PC-9 (cell line): ENCODE measurements at places on chromosomes 4 and X.

DNA sequence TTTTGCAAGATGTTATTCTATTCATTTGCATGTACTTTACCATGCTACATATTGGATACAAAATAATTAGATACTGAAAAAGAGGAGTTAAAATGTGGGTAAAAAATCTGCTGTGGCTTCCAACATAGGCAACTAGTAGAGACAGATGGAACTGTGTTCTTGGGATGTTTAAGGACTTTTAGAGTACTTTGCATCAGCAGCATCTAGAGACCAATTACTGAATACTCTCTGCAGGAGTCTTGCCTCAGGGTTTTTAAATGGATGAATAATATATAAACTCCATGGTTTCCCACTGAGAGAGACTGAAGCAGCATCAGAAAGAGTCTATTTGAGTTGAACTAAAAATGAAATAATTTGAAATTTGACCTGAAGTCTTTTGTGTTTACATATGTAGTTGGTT is 676.7 kb downstream of the GALNTL6 start:
- DNase-seq, result no peak

- DNase-seq, result no peak
Observed at GRCh38 chr4:152563209-152563608, 27.3 kb upstream of the FBXW7 start.

DNA sequence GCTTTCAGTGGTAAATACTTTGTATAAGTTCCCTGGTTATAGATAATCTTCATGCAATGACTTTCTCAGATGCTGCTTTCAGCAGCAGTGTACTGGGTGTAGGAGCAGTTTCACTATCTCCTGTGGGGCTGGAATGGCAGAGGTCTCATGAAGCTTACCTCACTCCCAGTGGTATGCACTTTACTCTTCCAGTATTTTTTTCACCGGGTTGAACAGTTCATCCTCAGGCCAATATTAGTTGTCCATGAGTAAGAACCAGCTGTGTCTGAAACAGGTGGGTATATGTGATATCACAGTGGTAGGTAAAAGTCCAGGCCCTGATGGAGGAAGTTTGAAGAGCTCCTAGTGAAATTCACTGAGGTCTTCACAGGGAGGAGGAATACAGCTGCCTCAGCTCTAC is 351.5 kb upstream of the EMCN start:
- DNase-seq, result no peak

- DNase-seq, result no peak
Observed at GRCh38 chr4:99821918-99822503, 5.4 kb downstream of the DAPP1 start.

- peak; percentile 79 for DNase-seq
Observed at GRCh38 chr4:55851885-55852284, 1.6 kb upstream of the EXOC1 start.

GRCh38 chrX:133897593-133898163 is 87.7 kb downstream of the GPC3 start:
- DNase-seq, result no peak

- peak; percentile 16 for DNase-seq
Observed at GRCh38 chrX:136065044-136065671, 79.9 kb downstream of the SLC9A6 start.

GRCh38 chr4:182884040-182884439 is 33.1 kb downstream of the DCTD start:
- DNase-seq, result no peak

GRCh38 chr4:117488692-117489091 is 403.3 kb upstream of the TRAM1L1 start:
- no peak for DNase-seq

- peak; percentile 47 for DNase-seq
Observed at GRCh38 chr4:48681856-48682255, 98.2 kb downstream of the FRYL start.

- DNase-seq, result no peak
Observed at GRCh38 chrX:131671735-131672134, 127.9 kb downstream of the OR13H1 start.

- DNase-seq, result peak; percentile 17
Observed at GRCh38 chr4:169271692-169272007, 894 bp upstream of the SH3RF1 start.

GRCh38 chrX:129404670-129405008 is 118.7 kb downstream of the SMARCA1 start:
- DNase-seq, result no peak

- DNase-seq, result no peak
Observed at GRCh38 chrX:153624196-153625091, 22.6 kb upstream of the DUSP9 start.

GRCh38 chrX:14758029-14758491 is 114.8 kb downstream of the FANCB start:
- DNase-seq, result no peak

GRCh38 chrX:155891446-155892210 is 10.5 kb downstream of the VAMP7 start:
- DNase-seq, result no peak

DNA sequence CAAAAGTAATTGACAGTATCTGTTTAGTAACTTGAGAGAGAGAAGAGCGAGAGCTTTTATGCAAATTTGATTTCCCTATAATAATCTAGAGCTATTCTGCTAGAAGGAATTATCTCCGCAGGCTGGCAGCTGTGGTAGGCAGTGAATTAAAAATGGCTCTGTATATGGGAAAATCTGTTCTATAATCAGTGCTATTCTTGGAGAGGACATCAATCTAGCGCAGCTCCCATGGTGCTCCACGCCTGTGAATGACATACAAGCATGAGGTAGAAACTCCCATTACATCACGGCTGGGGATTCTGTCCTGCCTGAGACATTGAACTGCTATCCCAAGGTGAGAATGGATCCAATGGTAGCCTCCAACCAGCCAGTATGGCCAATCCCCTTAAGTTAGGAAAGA is 179.0 kb downstream of the DHX15 start:
- DNase-seq, result no peak

- DNase-seq, result no peak
Observed at GRCh38 chrX:21955403-21956189, 15.1 kb downstream of the SMS start.

DNA sequence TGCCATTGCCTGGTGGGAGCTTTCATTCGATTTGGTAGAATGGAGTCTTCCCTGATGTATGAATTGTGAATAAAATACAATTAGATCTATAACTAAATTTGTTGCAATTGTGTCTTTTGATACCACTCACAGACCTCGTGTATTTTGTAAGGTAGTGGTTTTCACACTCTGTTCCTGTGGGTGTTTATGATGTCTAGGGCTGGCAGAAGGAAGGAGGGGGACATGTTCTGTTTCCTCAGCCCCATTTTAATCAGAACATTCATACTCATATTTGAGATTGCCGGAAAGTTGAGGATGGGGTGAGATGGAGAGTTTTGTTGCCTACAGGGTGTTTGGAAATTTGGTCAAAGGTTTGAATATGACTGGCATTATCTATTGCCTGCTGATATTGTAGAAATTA is 42.9 kb downstream of the PTTG2 start:
- DNase-seq, result no peak

DNA sequence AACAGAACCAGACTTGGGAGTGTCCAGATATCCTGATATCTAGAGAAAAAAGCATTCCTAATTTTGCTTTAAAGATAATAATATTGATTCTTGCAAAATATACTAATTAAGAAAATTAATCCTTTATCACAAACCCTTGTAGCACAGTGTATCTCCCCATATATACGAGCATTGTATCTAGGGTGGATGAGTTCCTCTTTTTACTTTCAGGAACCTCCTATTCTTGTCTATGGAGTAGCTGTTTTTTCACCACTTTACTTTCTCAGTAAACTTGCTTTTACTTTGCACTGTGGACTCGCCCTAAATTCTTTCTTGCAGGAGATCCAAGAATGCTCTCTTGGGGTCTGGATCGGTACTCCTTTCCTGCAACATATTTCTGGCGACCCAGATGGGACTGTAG is 103.9 kb downstream of the GLUD2 start:
- DNase-seq, result no peak

- DNase-seq, result no peak
Observed at GRCh38 chrX:122787231-122787630, 396.8 kb upstream of the GRIA3 start.

- DNase-seq, result no peak
Observed at GRCh38 chrX:9333873-9334560, 130.8 kb upstream of the TBL1X start.
